ENCODE measurements at places on chromosomes 5 and 9.

- peak; percentile 59 for DNase-seq
Measured at GRCh38 chr9:136808806-136809158, 1.0 kb downstream of the RABL6 start.

DNA sequence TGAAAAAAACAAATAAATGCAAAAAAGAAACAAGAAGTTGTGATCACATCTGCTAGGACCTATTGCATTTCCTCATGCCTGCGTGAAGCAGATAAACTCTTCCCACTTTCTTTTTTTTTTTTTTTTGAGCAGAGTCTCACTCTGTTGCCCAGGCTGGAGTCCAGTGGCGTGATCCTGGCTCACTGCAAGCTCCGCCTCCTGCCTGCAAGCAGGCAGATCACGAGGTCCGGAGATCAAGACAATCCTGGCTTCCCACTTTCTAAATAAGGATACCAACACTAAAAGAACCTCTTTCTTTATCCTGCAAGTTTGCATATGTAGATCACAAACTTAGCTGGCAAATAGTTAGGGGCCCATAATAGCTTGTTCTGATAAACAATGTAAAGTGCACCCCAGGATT lies 128.6 kb downstream of the ASTN2 start:
- DNase-seq: no peak

GRCh38 chr5:119290161-119290569 lies 65.7 kb upstream of the TNFAIP8 start:
- no peak for DNase-seq

- DNase-seq: no peak
Measured at GRCh38 chr9:75990576-75991304, 100.3 kb downstream of the PCSK5 start.

GRCh38 chr5:6905883-6906282 lies 192.7 kb downstream of the TENT4A start:
- DNase-seq: no peak

DNA sequence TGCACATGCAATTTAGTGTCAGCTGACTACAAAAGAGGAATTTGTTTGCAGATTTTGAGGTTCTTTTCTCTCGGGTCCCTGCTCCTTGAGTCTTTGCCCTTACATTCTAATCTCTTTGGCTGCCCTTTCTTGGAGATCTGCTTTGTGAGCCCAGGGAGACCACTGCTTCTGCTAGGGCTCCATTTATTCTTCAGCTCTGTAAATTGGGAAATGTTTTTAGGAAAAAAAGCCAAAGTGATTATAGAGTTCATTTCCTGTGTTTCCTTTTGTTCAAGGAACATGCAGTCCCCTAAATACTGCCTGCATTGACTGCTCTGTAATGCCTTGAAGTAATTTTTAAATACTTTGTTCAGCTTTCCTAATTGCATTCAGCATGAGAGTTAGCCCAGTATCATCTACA lies 197.4 kb downstream of the CSNK1G3 start:
- DNase-seq: no peak

DNA sequence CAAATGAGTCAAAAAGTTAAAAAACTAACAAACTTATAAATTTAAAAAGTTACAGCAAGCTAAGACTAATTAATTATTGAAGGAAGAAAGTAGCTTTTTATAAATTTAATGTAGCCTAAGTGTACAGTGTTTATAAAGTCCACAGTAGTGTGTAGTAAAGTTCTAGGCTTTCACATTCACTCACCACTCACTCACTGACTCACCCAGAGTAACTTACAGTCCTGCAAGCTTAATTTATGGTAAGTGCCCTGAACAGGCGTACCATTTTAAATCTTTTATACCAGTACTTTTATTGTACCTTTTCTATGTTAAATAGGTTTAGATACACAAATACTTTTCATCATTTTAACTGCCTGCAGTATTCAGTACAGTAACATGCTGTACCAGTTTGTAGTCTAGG lies 80.0 kb upstream of the C9orf72 start:
- no peak for DNase-seq

DNA sequence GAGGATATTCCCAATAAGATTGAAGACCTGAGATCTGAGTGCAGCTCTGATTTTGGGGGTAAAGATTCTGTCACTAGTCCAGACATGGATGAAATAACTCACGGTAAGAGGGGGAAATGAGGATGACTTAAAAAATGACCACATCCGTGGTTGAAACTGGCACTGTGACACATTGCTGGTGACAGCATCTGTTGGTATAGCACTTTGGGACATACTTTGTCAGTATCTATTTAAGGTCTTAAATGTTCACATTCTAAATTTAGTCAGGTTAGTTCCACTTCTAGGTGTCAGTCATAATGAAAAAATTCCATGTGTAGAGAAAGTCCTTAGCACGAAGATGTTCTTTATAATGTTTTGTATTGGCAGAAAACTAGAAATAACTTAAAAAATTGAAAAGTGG lies 70.9 kb downstream of the GAPVD1 start:
- DNase-seq: no peak

- no peak for DNase-seq
Measured at GRCh38 chr5:112996830-112997374, 20.3 kb downstream of the DCP2 start.

DNA sequence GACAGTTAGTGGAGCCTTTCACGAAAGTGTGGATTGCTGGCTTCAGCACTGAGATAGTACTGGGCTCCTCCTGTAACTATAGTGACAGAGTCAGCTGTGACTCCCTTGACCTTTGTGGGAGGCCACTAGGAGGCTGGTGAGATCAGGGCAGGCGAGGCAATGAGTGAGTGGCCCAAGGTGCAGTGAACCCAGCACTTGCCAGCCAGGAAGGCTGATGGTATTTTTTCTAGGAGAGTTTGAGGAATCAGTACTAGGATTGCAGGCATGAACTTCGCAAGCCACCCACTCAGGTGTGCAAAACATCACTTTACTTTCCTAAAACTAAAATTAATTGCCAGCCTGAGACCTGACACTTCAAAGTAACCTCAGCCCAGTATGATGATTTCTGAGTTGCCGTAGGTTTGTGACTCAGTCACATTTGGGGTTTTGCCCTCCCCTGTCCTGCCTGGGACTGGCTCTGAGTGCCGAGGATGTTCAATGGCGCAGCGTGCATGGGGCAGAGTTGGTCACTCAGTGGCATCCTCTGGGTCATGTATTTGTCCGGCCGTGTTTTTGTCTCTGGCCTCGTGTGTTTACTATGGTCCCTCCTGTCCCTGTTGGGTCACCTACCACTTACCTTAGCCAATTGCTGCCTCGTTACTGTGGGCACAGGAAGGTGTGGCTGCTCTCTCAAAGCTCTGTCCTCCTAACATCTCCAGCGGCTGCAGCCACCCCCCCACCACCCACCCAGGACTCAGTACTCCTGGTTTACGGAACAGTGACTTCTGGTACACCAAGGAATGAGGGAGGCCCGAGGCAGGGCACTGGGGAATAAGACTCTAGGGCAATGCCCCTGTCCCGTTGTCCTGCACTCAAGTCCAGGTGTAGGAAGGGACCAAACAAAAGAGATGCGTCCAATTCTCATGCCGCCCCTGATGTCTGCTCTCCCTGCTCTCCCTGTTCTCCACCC lies 67.2 kb downstream of the IL31RA start:
- DNase-seq: no peak

- DNase-seq: no peak
Measured at GRCh38 chr5:157819502-157820115, 39.3 kb downstream of the CLINT1 start.

DNA sequence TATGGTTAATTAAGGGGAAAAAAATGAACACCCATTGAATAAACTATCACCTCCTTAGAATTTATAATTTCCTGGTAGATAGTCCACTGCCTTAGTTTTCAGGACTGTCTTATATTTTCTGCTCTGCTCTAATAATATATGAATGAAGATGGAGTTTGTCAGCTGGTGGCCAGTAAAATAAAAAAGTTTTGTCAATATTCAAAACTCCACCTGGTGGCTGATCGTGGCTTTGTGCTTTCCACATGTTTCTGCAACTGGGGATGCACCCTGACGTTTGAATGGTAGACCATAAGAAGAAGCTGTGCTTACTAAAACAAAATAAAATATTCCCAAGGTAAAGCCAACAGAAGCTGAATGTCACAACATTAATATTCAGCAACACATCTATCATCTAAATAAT lies 286.6 kb upstream of the IZUMO3 start:
- no peak for DNase-seq

GRCh38 chr9:9177081-9177480 lies 1377.5 kb upstream of the DMAC1 start:
- DNase-seq: no peak

DNA sequence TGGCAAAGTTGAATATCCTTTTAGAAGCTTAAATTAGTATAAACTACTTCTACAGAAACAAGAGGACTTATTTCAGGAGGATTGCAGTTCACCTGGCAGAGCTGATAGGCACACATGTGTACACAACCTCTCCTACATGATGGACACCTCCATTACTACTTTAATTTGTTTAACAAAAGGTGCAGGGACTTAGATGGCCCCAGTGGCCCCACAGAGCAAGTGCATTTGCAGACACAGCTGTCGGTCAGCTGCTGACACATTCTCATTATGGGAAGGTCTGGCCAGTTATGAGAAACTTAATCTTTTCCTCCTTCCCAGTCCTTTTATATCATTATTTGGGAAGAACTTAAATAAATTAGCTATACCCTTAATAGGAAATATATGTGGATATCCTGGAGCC lies 28.3 kb downstream of the TDRD7 start:
- DNase-seq: no peak

DNA sequence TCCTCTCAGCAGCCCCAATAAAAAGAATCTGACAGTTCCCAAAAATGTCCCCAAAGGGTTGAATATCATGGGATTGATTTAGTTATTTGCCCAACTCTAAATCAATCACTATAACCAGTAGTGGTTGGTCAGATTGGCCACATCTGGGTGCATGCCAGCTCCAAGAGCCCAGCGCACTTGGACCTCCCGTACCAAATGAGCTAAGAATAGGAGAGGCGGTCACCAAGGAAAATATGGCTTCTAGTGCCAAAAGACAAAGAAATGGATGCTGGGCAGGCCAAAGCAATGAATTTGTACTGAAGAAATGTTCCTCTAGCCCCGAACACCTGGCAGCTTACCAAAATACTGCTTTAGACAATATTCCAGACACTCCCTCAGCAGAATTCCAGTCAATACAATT lies 80.3 kb downstream of the RCL1 start:
- no peak for DNase-seq

DNA sequence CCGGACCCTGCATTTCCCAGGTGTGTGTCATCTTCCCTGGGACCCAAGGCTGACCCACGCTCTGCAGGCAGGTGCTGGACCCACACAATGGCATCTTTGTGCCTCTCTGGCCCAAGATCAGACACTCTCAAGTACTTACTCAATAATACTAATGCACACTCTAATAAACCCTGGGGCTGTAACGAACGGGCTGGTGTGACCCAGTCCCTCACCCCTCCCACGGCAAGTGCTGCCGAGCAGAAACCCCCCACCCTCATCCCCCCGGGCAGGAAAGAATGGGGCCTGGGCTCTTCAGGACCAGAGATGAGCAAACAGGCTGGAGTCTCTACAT lies 1.1 kb upstream of the OBP2B start:
- DNase-seq: no peak

DNA sequence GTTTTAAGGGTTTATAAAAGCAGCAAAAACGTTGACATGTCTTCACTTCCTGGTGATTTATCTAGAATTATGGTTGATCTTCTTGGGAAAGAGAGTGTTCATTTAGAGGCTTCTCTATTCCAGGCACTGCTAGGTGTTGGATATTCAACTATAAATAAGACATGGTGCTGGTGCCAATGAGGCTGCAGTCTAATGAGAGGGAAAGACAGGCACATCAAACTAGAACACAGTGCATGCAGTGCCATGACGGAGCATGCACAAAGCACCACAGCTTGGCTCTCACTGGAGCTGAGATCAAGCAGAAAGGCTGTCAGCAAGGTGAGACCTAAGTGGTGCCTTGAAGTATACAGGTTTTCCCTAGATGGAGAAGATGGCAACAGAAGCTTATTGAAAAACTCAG lies 126.5 kb downstream of the RMI1 start:
- DNase-seq: no peak

DNA sequence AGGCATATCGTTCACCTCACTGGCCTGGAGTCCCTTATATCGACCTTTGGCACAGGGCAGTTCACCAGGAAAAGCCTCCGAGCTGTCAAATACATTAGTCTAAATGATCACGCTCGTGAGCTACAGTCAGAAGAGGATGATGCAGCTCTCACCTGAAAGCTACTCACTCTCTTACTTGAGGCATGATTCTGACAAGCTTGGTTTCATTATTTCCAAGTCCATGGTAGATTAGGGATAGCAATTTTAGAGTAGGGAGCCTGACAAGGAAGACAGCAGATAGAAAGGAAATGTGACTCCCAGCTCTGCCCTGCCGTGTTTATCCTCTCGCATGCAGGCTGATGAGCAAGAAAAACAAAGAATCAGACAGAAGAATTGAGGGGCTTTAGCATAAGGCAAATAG lies 98.0 kb upstream of the MAP1B start:
- no peak for DNase-seq

- DNase-seq: no peak
Measured at GRCh38 chr9:135614821-135615665, 24.3 kb downstream of the GLT6D1 start.

DNA sequence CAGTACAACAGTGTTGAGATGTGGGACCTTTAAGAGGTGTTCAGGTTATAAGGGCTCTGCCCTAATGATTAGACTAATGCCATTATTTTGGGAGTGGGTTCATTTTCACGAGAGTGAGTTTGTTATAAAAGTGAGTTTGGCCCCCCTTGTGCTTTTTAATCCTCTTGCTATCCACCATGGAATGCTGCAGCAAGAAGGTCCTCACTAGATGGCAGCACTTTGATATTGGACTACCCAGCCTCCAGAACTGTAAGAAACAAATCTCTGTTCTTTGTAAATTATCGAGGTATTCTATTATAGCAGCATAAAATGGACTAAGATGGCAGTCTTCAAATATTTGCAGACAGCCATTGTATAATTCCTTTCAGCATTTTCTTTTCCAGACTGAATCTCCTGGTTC lies 212.4 kb downstream of the LRRC70 start:
- DNase-seq: no peak

DNA sequence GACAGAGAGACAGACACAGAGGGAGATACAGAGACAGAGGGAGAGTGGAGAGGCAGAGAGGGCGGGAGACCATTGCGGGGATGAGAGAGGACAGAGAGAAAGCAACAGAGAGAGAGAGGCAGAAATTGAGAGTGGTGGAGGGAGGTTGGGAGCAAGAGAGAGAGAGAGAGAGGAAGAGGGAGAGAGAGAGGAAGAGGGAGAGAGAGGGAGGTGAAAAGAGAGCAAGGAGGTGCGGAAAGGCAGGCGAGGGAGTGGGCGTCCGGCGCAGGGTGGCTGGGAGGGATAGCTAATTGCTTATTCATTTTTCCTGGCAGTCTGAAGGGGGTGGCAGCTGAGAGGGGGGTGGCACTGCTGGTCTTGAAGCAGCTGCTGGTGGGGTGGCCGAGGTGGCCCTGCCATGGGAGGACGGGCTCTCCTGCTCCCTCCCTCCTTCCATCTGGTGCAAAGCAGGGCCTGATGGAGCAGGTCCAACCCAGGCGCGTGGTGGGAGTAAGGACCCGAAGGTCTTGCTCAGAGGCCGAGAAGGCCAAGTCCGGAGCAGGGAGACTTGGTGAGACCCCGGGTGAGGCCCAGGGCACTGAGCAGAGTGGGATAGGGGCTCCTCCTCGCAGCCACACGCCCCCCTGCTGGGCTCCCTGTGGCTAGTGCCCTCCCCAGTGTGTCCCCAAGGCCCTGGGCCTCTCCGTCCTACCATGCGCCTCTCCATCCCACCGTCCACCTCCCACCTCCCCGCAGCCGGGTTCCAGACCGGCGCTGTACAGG lies 25.3 kb upstream of the RNU6ATAC start:
- DNase-seq: no peak

- no peak for DNase-seq
Measured at GRCh38 chr5:33330992-33331391, 109.8 kb upstream of the TARS1 start.

- no peak for DNase-seq
Measured at GRCh38 chr5:31781772-31782171, 142.8 kb downstream of the PDZD2 start.

All from AG08396 (cell line).